ENCODE measurements at places on chromosomes 7 and 10. TPM values are rescaled to one million over a fixed set of nuclear protein-coding genes. Genes with fewer than 3 reads are reported as not detected.

Gene RHOBTB1
- total RNA-seq: 0.28 TPM

Gene ANXA8
- total RNA-seq: not detected

Gene MRLN
- not detected for total RNA-seq

Gene ADIRF
- not detected for total RNA-seq

Gene GFRA1
- total RNA-seq: not detected

Gene CFTR
- total RNA-seq: not detected

Gene PAX4
- not detected for total RNA-seq

Gene MAGI2
- total RNA-seq: 0.22 TPM

Measured in T-cell (primary cell).